Esophagus mucosa (tissue), 1 donor: ENCODE measurements at places on chromosomes 12 and 14. TPM values are rescaled to one million over a fixed set of nuclear protein-coding genes. Genes with fewer than 3 reads are reported as not detected.
A peak's percentile ranks its signal among the peaks of the same experiment; 100 is the strongest.

The DGKA gene
- 170 TPM for total RNA-seq

The PSMB11 gene
- not detected for total RNA-seq

The ACOT6 gene
- total RNA-seq = not detected

The SCNN1A gene
- 142 TPM for total RNA-seq

The SLC16A7 gene
- 52.4 TPM for total RNA-seq

The KRT79 gene
- 0.32 TPM for total RNA-seq

The PTPRR gene
- not detected for total RNA-seq

The TPH2 gene
- total RNA-seq = not detected

The GLI1 gene
- 0.72 TPM for total RNA-seq

The EPYC gene
- not detected for total RNA-seq

The MYL2 gene
- total RNA-seq = 1.7 TPM

The EMP1 gene
- total RNA-seq = 1,972 TPM

The DAAM1 gene
- total RNA-seq = 67.4 TPM

The LALBA gene
- total RNA-seq = not detected

DNA sequence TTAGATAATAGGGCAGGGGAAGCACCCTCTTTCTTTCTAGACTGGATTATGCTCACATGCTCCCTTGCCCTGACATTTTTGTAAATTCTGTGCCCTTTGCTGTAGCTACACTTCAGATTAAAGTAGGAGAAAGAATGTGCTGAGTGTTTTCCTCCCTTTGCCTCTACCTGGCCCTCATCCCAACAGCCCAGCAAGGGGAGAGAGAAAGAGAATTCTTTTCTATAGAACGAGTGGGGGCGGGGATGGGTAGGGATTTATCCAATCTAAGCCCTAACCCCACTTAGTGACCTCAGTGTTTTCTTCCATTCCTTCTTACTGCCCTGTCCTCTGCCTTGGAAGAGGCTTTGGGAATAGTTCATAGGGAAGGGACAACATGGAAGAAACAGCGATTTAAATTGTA, 13.5 kb downstream of the GPR84 start:
- ATAC-seq = no peak

- ATAC-seq = no peak
Measured at GRCh38 chr14:35205737-35206136, 83.4 kb downstream of the PRORP start.

DNA sequence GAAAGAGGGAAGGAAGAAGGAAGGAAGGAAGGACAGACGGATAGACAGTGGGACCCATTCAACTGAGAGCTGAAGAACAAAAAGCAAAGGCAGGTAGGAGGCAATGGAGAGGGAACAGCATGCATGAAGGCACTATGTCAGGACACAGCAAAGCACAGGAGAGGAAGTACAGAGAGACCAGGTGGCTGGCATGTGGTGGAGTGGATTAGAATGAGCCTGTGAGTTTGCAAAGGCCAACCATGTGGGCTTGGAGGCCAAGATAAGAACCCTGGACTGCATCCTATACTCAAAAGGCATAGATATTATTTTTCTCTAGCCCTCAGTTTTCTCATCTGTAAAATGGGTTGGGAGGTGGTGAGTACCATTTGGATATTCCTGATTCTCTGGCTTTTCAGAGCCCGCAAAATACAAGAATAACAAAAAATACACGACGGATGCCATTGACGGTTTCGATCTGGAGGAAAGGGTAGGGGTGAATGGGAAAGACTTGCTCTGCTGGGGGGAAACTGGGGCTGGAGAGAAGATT, 102.9 kb downstream of the WSCD2 start:
- ATAC-seq = no peak

GRCh38 chr12:92539110-92539749, 163.6 kb upstream of the PLEKHG7 start:
- peak; percentile 78 for ATAC-seq

GRCh38 chr12:120873226-120873625, 30.9 kb downstream of the SPPL3 start:
- no peak for ATAC-seq

- no peak for ATAC-seq
Measured at GRCh38 chr14:86646696-86647690, 1117.0 kb downstream of the FLRT2 start.

DNA sequence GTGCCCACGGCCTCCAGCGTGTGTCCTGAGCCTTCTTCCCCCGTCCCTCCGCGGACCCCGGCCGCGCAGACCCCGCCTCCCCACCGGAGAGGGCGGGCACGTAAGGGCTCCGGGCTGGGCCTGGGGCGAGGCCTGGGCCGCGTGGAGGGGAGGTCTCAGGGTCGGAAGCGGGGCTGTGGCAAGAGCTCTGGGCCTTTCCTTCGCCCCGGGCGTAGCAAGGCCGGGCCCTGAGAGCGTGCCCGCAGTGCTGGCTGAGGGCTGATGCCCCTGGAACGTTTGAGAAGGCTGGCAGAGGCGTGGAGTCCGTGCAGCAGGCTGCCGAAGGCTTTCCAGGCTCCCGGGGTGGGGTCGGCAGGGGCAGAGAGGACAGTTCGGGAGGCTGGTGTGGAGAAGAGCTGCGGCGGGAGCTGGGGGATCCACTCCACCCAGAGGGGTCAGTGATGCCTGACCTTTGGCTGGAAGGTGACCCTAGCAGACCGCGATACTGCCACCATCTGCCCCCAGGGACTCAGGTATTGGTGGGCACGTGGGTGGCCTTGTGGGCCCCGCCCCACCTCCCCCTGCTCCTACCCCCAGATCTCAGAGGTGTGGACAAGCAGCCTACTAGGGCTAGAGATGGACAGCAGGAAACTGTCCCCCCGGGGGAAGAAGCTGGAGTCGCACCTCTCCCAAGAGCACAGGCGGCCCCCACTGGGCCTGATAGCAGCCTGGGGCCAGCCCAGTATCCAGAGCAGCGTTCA, 558 bp downstream of the TEX22 start:
- ATAC-seq = peak; percentile 46

DNA sequence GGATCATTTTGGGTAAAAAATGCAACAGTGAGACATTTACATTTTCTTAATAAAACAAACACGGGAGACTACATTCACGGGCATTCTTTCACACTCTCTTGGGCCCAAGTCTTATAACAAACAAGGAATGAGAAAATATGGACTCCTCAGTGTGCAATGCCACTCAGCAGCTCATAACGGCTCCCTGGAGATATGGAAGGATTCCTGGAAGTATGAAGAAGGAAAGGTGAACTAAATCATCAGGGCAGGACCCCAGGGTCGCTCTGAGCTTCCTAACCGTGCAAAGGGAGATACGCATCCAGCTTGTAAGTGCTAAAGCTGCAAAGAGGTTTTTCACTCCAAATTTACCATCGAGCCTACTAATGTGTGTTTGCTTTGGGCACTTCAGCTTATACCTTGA, 33.5 kb upstream of the CCDC91 start:
- no peak for ATAC-seq

- ATAC-seq = no peak
Measured at GRCh38 chr12:132078190-132078589, 65.9 kb downstream of the DDX51 start.

GRCh38 chr12:66035288-66035966, 95.1 kb downstream of the LLPH start:
- no peak for ATAC-seq

- ATAC-seq = no peak
Measured at GRCh38 chr14:72738161-72738611, 155.7 kb downstream of the DPF3 start.

GRCh38 chr14:68444449-68445168, 348.3 kb downstream of the ZFP36L1 start:
- no peak for ATAC-seq

- no peak for ATAC-seq
Measured at GRCh38 chr14:80518173-80518572, 306.9 kb upstream of the DIO2 start.

DNA sequence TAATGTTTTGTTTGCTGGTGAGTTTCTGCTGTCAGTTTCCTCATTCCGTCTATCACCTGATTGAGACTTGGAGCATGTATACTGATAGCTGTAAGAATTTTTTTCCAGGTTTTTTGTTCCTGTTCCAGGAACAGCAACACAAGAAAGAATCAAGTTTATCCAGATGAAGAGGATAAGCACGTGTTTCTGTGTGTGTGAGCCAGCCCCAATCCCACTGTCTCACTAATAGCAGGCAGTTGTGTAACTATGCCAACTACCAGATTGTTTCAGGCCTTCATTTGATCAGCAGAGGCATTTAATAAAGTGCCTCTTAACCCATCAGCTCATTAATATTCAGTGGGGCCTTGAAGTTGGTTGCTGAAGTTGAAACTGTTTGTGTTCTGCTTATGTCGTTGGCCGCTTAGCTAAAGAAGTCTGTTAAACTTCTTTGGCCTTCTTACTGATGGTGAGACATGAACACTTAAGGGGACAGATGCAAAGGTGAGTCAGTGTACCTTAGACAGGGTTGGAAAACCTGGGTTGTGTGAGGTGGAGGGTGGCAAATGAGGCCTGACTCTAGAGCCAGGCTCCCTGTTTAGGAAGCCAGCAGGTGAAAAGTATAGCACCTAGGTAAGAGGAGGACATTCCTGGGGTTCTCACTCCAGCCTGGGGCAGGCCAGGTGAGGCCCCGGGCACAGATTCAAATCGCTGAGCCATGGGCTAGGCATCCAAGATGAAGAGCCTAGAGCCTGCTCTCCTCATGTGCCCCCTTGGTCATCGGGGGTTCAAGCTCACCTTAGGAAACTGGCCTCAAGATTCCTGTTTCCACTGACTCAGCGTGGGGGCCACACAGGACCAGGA, 3.7 kb downstream of the ANKRD13A start:
- no peak for ATAC-seq

DNA sequence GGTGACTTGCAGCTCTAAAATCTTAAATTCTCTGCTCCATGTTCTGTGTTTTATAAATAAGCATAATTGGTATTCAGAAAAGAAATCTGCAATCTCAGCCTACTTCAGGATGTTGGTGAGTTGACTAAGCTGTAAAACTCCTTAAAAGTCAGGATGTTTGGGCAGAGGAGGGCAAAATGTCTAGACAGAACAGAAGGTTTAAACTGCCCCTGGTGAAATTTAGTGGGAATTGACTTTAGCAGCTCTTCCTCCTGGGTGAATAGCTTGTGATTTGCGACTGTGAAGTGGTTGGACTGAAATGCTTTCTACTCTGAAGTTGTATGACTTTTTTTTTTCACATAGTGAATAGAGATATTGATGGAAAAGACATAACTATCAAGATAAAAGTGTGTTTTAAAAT, 85.8 kb downstream of the CAND1 start:
- ATAC-seq = no peak

DNA sequence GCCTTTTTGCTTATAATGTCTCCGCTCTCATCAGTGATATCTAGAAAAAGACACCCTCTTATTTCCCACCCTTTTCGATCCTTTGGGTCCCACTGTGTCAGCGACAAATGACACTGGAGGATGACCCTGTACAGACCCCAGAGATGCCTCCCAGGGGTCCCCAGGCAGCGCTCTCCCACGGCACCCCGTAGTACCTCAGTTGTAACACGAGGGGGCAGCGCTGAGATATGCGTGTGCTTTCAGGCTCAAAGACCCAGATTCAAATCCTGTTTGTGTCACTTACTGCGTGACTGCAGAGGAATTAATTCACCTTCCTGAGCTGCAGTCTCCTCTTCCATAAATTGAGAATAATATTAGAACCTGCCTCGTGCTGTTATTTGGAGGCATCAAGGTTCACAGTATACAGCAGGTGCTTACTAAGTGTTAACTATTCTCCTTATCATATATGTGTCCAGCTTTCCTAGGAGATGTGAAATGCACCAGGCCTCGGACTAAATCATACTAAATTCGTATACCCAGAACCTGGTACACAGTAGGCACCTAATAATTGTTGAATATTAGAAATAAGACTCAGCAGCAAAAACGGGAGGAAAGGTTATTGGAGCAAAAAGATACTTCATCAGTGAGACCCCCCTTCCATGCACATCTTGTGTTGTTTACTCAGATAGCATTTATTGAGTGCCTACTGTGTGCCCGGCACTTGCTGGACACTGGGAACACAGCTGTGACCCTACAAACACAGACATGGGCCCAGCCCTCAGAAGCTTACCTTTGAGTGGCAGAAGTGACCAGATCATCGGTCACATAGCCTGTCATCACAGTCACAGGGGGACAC, 99.9 kb downstream of the PHETA1 start:
- ATAC-seq = no peak

DNA sequence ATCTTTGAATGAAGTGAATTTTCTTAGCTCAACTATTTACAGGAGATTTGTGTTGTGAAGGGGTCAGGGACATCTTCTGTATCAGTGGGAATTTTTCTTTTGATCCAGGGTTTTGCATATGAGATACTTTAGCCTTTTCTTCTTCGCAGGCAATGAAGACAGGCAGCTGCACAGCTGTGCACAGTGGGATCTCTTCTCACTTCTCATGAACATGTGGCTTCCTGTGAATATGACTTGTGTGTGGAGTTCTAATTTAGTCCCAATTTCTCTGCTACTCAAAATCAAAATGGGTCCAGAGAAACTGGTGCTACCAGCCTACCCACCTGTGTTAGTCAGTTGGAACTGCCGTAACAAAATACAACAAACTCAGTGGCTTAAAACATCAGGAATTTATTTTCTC, 37.8 kb downstream of the ARF6 start:
- no peak for ATAC-seq

GRCh38 chr12:49689237-49689636, 18.0 kb downstream of the FMNL3 start:
- ATAC-seq = no peak

GRCh38 chr12:113880988-113881962, 84.8 kb downstream of the RBM19 start:
- ATAC-seq = no peak

GRCh38 chr12:107731366-107731765, 29.6 kb downstream of the PRDM4 start:
- peak; percentile 89 for ATAC-seq

DNA sequence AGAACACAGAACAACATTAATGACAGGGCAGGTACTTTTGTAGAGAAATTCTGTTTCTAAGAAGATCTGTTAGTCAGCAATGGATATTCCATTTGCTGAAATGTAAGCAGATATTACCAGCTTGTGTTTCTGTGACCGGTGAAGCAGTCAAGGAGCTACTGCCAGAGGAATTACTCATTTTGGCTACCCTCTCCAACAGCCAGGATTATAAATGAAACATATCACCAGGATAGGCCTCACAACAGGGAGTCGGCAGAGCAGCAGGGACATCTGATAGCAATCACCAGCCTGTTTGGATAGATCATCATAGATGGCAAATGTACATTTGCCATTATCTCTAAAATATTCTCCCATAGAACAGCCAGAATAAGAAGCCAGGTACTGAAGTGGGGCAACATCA, 440.7 kb downstream of the KCNH5 start:
- ATAC-seq = no peak

GRCh38 chr12:120032242-120032641, 43.2 kb downstream of the BICDL1 start:
- no peak for ATAC-seq

- no peak for ATAC-seq
Measured at GRCh38 chr12:92927436-92928281, 1.4 kb downstream of the EEA1 start.

- no peak for ATAC-seq
Measured at GRCh38 chr14:68363843-68364767, 428.8 kb downstream of the ZFP36L1 start.

DNA sequence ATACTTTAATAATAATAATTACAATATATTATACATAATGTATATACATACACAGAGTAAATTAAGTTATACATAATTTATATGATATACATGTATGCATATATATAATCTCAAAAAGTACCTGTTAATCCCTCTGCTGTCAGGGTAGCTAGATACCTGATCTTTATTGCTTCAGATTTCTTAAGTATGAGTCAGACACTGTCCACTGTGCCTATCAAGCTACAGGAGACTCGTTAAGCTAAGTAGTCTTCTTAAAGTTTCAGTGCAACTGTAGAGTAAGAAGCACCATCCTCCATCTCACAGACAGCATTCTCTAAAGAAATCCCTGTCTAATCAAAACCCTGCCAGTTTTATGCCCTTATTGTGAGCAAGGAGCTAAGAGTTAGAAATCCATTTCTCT, 428.7 kb downstream of the RERGL start:
- no peak for ATAC-seq

GRCh38 chr12:14393751-14394150, 28.3 kb downstream of the ATF7IP start:
- no peak for ATAC-seq
